Putamen (tissue), 1 donor: ENCODE measurements at places on chromosomes 11 and 22.
A peak's percentile ranks its signal among the peaks of the same experiment; 100 is the strongest.

DNA sequence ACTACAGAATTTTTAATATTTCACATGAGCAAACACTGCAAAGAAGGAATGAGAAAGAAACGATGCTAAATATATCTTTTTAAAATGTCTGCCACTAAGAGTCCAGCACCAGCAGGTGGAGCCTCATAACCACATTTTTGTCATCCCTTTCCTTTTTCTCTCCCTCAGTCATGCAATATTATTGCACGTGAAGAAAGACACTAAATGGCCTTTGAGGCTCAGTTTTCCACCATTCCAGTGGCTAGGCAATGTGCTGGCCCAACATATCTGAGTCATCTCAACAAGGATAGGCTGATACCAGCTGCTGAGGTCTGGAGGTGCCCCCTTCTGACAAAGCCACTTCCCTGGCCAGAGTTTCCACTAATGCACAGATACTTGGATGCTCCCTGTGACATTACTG lies 1.8 kb downstream of the ALKBH8 start:
- DNase-seq, result no peak

GRCh38 chr11:99841885-99842284 lies 821.1 kb downstream of the CNTN5 start:
- no peak for DNase-seq

- no peak for DNase-seq
Observed at GRCh38 chr11:12013781-12014180, 5.4 kb upstream of the DKK3 start.

GRCh38 chr11:21983431-21983830 lies 209.5 kb upstream of the ANO5 start:
- no peak for DNase-seq

DNA sequence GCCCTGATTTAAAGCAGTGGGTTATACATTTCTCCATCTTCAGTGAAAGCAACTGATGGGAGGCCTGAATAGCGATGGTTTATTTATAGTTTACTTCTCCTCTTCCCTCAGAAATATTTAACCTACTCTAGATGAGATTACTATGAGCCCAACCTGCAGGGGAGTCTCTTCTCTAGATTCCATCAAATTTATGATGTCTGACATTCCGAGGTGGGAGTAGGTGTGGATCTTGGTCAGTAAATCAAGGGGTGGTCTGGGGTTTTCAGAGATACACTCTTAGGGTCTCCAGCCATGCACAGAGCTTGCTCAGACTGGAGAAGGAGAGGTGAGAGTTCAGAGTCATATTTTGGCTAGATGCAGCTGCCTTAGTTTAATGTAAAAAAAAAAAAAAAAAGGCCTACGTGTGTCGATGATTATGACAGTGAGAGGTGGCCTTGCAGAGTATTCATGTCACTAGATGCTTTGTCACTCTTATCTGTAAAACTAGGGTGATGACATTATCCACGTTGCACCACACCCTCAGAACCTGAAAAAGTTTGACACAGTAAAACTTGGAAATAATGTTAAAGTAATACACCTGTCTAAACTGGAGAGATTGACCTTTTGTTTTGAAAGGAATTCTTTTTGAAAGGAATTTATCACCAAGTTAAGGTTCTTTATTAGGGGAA lies 81.2 kb downstream of the EXT2 start:
- no peak for DNase-seq

DNA sequence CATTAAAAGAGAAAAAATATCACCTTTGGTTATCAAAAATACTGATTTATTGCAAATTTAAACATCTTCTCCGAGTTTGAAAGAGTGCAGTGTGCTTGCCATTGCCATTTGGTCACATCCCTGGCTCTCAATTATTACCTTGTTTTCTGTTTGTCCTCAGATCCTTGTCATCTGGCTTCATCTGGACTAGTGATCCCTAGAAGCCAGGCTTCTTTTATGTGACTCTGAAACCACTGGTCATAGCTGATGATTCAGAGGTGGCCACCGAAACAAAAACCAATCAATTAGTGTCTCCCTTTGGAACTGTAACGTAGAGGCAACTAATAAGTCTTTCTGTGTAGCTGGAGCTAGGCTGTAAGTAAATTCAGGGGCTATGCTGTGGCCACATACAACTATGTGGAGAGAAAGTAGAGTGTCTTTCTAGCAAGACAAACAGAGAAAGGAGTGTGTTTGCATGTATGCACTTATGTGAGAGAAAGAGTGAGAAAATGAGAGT lies 237.9 kb downstream of the LUZP2 start:
- DNase-seq, result no peak

DNA sequence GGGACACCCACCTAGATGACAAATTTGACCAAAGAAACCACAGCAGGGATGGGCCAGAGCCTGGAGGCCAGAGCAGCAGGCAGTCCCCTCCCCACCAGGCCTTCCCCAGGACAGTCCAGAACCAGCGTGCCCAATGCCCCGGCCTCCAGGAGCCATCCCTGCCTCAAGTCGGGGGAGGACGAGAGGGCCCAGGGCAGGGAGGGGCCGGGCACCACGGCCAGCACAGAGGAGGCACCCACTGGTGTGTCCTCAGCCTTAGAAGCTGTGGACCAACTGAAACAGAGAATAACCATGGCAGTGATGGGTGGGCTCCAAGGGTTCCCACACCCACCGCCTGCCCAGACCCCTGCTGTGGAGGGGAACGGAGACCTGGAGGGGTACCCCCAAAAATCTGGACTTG lies 28.3 kb upstream of the TCF20 start:
- DNase-seq, result no peak

- DNase-seq, result no peak
Observed at GRCh38 chr11:104422324-104422944, 258.5 kb upstream of the PDGFD start.

DNA sequence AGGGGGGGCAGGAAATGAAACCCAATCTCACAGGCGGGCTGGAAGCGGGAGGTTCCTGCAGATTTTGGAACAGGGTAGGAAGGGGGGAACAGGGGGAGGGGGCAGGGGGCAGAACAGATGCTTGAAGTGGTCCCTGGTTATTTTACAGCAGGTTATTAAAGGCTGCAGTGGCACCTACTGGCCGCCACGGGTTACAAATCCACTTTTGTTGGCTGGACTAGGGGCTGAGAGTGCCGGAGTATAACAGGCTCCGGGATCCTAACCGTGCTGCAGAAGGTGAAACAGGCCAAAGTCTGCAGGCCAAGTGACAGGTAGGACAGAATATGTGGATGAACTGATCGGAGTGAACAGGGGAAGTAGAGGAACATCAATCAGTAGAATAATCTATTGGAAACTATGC lies 2.5 kb downstream of the ROBO3 start:
- no peak for DNase-seq

- no peak for DNase-seq
Observed at GRCh38 chr22:47457509-47458300, 695.3 kb downstream of the TBC1D22A start.

DNA sequence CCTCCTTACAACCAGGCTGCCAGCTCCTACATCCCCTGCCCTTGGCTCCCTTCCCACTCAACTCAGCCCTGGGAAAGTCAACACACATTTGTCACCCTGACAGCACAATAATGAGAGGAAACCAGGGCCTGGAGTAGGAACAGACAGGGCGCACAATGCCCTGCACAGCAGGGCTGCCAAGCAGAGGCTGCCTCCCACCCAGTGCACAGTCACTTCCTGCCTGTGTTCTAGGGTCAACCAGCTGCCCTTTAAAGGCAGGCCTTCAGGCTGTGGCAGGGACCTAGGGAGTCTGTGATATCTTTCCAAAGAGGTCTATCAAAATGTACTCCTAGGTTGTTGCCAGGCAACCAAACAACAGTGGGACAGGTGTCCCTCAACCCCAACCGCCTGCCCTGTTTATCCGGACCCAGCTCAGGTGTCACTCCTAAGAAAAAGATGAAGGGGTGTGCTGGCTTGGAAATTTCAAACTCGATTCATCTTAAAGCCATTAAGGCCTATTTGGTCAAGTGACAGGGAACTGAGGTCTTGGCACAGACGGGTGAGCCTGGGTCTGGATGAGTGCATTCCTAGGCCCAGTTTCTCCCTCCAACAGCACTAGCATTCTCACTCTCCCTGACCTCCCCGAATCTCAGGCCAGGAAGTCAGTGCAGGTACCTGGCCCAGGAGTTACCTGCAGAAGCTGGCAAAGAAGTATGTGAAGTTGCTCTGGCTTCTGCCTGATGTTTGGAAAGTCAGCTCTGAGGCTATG lies 110.3 kb upstream of the PITPNB start:
- no peak for DNase-seq

DNA sequence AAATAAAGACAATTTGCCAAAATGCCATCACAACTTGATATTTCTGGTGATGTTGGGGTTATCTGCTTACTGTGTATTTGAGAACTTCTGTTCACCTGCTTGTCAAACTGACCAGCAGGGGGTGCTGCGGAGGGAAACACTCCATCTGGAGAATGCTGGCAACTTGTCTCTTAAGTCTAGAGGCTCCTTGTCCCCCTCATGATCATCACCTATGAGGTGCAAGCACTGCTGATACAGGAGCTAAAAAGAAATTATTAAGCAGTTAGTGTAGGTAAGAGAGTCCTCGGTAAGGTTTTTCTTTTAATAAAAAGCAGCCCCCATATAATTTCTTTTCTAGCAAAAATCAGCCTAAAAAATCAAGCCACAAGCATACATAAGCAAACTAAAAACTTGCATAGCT lies 32.7 kb upstream of the GLYATL1B start:
- peak; percentile 34 for DNase-seq

DNA sequence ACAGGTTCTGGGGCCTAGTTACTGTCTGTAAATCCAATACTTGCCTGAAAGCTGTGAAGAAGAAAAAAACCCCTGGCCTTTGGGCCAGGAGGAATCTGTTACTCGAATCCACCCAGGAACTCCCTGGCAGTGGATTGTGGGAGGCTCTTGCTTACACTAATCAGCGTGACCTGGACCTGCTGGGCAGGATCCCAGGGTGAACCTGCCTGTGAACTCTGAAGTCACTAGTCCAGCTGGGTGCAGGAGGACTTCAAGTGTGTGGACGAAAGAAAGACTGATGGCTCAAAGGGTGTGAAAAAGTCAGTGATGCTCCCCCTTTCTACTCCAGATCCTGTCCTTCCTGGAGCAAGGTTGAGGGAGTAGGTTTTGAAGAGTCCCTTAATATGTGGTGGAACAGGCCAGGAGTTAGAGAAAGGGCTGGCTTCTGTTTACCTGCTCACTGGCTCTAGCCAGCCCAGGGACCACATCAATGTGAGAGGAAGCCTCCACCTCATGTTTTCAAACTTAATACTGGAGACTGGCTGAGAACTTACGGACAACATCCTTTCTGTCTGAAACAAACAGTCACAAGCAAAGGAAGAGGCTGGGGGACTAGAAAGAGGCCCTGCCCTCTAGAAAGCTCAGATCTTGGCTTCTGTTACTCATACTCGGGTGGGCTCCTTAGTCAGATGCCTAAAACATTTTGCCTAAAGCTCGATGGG lies 13.5 kb downstream of the PIK3IP1 start:
- no peak for DNase-seq

- no peak for DNase-seq
Observed at GRCh38 chr11:115428306-115428705, 75.9 kb downstream of the CADM1 start.

GRCh38 chr22:50086526-50086925 lies 1.3 kb upstream of the MLC1 start:
- no peak for DNase-seq

DNA sequence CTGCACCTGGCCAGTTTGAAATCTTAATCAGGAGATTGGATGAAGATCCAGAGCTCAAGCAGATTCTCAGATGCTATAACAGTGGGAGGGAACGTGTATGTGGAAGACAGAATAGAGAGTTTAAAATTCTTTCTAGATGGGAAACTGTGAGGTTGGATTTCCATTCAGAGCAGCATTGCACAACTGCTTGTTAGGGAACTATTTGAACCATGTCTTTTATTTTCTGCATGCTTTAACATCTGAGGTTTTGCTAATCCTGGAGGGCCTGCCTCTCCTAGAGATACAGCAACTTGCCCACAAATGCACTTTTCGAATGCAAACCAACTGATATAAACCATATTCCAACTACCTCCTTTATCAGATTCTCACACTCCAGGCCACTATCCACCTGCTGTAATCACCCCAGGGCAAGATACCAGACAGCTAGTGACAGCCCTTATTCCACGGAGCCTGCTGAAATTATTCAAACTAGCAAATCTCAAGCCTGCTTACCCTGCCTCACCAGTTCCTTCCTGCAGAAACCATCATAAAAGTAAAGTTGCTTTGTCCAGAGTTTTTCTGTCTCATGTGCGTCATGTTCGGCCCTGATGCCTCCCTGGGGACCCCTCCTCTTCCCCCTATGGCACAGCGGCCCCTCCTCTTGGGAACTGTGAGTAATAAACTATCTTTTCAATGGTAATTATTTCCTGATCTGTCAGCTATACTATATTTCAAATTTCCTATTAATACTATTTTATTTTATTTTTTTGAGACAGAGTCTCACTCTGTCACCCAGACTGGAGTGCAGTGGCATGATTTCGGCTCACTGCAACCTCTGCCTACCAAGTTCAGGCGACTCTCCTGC lies 18.4 kb upstream of the SEC14L4 start:
- peak; percentile 16 for DNase-seq

DNA sequence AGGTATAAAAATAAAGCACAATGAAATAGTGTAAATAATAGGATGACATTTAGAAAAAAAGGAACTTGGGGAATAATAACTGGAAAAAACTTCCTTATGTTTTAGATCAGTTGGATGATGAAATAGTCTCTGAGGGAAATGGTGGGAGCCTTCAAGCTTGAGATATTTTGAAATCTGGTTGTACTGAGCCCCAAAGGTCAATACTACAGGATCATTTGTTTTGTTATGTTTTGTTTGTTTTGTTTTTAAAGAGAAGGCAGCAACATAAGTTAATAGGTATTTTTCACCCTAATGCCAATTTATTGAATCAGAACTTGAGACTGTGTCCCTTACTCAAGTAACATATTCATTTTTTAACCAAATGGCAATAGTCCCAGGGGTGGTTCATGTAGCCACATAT lies 393.1 kb downstream of the ETS1 start:
- DNase-seq, result no peak
